ENCODE measurements at places on chromosomes 6 and 20. TPM values are rescaled to one million over a fixed set of nuclear protein-coding genes. Genes with fewer than 3 reads are reported as not detected.

DNA sequence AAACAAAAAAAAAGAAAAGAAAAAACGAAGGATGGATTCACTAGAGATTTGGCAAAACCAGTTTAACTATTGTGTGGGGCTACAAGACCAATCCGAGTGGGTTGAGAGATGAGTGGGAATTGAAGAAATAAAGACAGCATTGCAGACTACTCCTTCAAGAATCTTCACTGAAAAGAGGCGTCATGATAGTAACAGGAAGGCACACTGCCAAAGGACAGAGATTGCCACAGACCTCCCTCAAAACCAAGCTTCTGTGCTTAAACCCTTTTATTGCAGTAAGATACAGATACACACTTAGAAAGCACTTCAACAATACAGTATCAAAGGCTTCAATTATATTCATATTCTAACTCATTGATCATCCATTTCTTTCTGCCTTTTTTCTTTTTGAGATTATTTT, 103.9 kb downstream of the IPCEF1 start:
- DNase-seq: no peak

The MEP1A gene
- total RNA-seq: not detected

GRCh38 chr6:19838442-19839236, 1.5 kb downstream of the ID4 start:
- DNase-seq: no peak

- DNase-seq: no peak
These were observed 1.8 kb downstream of the EPHA7 start for GRCh38 chr6:93417421-93418013.

DNA sequence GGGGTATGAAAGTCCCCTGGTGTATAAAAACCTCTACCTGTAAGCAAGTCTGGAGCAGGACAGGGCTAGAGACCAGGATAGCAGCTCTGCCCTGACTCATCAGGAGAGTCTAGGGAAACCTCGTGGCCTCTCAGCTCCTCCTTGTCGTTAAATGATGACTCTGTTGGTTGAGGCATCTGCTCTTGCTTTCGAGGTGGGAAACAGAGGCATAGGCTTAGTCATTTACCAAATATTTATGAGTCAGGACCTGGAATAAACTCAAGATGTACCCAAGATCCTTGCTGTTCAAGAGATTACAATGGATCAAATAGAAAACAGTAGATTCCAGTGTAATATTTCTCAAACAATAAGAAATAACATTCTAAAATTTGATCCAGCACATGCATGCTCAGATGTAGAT, 5.5 kb downstream of the MANBAL start:
- DNase-seq: no peak

DNA sequence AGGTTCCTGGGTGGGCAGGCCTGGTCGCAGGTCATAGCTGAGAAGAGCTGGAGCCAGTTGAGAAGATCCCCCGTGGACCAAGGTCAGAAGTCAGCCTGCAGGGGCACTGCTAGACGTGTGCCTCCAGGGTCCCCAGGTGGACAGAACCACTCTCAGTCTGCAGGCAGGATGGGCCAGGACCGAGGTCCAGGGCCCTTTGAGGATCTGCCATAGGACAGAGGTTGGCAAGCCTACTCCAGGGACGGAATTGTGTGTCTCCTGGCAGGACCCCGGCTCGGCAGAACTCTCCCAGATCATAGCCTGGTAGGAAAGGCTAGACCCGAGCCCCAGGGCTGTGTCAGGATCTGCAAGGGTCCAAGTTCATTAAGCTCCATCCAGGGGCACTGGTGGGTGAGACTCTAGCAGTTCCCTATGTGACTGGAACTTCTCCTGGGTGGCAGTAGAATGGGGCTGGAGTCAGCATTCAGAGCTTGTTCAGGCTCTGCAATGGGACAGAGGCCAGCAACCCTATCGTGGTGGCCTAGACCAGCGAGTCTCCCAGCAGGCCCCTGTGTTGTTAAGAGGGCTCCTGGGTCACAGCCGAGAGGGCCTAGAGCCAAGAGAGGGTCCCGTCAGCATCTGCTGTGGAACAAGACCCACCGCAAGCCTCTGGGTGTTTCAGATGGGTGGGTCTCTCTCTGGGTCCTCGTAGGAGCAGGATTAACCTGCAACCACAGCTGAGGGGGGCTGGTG, 18.2 kb downstream of the TTLL2 start:
- no peak for DNase-seq

The DLK2 gene
- 0.47 TPM for total RNA-seq

DNA sequence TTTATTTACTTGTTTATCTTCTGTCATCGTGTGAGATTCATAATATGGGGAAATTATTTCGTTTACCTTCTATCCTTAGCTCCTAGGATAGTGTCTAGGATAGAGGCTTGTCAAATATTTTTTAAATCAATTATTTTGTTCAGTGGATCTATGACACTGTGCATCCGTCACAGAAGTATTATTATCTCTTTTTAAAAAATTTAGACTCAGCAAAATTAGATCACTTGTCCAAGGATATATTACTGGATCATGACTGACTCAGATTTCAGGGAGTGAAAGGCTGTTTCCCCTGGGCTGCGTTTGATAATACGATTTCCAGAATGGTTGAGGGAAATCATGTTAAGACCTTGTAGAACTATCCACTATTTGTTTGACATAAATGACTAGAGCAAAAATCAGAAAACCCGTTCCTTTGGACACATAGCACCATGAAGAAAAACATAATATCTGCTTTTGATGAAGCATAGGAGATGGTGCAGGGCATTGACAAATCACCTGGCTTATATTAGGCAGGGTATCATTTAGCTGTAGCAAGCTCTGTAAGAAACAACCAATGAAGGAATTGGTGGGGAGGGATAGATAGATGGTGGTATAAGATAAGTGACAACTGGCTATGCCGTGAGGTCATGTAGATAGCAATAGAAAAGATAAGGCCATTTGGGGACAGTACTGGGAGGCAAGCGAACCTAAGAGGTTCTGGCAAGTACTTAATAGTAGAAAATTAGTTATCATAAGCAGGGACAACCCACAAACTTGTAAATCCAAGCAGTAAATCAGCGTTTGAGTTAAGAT, 465.2 kb upstream of the MAN1A1 start:
- no peak for DNase-seq

The DNPH1 gene
- total RNA-seq: 76.1 TPM

The YTHDF1 gene
- total RNA-seq: 36.7 TPM

The NTSR1 gene
- total RNA-seq: 0.33 TPM

GRCh38 chr6:52127957-52128356, 40.5 kb upstream of the PKHD1 start:
- no peak for DNase-seq

GRCh38 chr6:150334790-150335783, 33.7 kb upstream of the IYD start:
- DNase-seq: no peak

DNA sequence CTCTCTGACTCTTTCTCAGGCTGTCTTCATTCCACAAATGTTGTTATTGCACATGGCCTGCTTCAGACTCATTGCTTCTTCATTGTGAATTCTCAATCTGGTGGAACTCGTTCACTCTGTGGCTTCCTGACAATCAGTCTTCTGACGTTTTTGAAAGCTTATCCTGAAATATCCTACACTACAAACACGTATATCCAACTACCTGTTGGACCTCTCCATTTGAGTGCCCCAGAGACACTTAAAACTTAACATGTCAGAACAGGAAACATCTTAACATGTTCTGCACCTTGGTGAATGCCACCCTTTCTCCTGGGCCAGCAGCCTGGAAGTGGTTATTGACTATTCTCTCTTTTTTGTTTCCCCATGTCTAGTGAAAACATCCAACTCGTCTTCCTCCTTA, 50.8 kb downstream of the AIG1 start:
- no peak for DNase-seq

DNA sequence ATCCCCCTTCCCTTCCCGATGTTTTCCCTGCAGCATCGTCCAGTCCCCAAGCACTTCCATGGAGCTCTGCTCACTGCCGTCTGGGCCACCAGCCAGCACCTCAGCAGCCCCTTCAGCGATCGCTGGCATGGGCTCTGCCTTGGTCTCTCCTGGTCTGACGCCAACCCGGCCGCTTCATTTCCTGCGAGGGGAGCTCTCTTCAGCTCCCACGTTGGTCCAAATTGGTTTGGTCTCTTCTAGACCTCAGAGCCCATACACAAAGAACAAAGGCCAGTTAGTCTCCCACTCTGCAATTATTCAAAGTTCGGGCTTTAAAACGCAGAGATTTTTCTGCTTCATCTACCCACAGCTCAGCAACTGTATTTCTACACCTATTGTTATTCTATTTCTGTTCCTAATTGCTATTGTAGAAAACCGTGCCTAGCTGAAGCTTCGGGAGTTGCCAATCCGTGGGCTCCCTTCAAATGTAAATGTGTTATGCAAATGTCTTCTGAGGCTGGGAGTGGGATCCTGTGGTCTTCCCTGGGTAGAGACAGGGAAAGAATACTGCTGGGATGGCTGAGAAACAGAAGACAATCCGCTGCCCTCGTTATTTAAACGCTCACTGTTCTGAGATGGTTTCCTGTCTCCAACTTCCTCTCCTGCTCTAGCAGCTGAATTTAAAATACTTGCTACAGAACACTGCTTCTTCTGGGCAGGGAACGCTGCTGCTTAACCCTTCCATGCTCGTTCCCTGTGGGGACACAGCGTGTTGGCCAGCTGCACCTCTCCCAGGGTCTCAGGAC, 154.2 kb upstream of the QKI start:
- DNase-seq: no peak

The ULBP1 gene
- 0.14 TPM for total RNA-seq

- DNase-seq: no peak
These were observed 395.3 kb downstream of the CD109 start for GRCh38 chr6:74091136-74091793.

DNA sequence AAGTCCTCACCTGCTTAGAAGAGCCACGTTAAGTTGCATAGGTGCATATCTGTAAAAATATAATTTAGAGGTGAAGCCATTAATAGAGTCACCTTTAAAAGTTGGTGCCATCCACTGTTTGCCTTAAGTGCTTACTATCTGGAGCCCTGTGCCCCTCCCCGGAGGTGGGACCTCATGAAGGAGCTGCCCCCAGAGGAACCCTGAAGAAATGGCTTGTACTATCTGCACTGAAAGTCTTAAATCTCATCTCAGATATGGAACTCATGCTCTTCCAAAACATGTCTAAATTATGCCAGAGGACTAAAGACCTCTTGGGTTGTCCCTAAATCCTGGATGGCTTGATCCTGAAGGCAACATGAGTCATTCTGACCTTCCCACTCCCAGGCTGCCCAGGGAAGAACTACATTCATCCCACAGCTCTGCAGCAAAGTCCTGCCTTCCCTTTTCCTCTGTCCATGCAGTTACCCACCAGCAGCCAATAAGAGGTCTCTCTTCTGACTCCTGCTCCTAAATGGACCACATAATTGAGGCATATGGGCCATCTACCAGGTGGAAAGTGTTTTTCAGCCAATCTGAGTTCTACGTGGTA, 85.3 kb downstream of the ASXL1 start:
- DNase-seq: no peak

DNA sequence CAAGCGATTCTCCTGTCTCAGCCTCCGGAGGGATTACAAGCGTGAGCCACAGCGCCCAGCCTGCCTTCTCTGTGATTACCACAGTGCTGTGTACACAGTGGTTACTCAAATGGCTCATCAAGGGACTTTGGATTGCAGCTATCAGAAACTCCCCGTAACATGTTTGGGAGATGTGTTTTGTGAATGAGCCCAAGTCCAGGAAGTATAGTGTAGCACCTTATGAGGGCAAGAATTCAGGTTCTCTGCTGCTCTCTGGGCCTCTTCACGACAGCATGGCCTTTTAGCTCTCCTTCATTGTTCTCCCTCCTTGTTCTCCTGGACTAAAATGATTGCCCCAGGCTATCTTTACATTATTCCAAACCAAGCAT, 34.1 kb upstream of the RPL7L1 start:
- no peak for DNase-seq

The PSMB8 gene
- total RNA-seq: 150 TPM

- DNase-seq: no peak
These were observed 283.2 kb upstream of the FOXQ1 start for GRCh38 chr6:1028723-1029122.

The CALHM6 gene
- total RNA-seq: 0.53 TPM

The TSHZ2 gene
- total RNA-seq: 25.8 TPM

The MYLK2 gene
- not detected for total RNA-seq

The SEMG1 gene
- not detected for total RNA-seq

DNA sequence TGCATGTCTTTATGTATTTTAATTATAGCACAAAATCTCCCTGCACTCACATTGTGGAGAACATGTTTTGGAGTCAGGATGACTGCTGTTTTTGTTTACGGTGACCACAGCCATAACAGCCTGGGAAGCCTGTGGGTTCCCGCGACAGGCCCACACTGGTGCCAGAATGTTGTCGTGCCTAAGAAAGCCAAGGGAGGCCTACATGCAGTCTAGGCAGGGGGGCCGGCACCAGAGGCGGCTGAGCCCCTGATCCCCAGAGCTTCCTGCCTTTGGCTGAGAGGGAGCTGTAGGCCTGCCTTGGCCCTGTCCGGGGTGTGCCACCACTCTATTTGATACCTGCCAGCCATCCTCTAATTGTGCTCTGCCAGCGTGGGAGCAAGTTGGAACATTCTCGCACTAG, 46.7 kb downstream of the TBC1D7 start:
- DNase-seq: no peak

DNA sequence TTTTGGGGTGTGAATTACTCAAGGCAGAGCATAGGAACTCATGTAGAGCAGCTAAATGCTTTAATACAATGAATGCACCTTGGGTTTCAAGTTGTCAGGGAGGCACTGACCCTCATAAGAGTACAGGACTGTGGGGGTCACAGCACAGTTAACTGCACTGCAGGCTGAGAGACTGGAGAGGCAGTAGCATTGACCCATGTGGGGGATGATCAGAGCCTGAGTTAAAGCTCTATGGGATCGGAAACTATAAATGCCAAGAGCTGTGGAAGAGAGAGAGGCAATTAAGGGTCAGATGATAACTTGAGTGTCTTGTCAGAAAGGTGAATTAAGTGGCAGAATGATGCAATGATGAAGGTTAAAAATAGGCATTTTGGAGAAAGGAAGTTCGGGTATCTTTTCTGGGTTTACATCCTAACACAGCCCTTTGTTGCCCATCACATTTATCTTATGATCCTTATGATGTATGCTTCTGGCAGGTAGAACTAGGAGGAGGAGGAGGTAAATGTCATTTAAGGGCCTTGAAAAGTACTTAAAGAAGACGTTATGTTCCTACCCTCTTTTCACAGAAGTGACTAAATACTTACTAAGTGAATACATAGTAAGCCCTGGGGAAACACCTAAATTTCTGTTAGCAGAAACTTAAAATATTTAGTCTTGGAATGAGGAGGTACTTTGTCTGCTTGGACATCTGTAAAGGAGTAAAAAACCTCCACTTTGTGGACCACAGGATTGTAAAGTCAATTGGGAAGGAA, 24.2 kb downstream of the LRRC1 start:
- no peak for DNase-seq

GRCh38 chr6:19035461-19036195, 648.5 kb downstream of the RNF144B start:
- no peak for DNase-seq

DNA sequence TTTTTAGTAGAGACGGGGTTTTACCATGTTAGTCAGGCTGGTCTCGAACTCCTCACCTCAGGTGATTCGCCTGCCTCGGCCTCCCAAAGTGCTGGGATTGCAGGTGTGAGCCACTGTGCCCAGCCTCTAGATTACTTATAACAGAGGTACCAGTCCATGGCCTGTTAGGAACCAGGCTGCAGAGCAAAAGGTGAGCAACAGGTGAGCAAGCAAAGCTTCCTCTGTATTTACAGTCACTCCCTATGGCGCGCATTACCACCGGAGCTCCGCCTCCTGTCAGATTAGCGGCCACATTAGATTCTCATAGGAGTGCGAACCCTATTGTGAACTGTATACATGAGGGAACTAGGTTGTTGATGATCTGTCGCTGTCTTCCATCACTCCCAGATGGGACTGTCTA, 178.0 kb upstream of the SALL4 start:
- no peak for DNase-seq

GRCh38 chr6:6978731-6979130, 129.0 kb upstream of the RREB1 start:
- DNase-seq: no peak

Measured in T-cell (primary cell).